ENCODE measurements at places on chromosomes 13 and 19.

DNA sequence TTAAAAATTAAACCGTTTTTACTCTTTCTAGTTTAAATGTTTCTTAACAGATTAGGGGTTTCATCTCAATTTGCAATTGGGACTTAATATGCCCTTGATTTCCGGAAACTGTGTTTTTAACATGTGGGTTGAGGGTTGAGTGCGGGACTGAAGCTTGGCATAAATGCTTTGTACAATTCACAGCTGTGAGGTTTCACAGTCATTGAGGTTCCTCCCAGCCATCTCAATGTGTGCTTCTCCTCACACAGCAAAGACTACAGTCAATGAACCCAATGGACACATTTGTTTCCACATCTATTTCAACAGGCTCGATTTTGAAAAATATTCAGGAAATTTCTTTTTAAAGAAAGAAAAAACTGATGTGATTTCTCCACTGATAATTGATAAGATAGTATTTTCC lies 328.6 kb downstream of the TBC1D4 start:
- DNase-seq, result no peak

- DNase-seq, result no peak
Measured at GRCh38 chr19:590396-590745, 690 bp downstream of the HCN2 start.

GRCh38 chr13:22285867-22286266 lies 615.0 kb downstream of the FGF9 start:
- no peak for DNase-seq

- no peak for DNase-seq
Measured at GRCh38 chr19:49271080-49271753, 53.8 kb downstream of the SLC6A16 start.

DNA sequence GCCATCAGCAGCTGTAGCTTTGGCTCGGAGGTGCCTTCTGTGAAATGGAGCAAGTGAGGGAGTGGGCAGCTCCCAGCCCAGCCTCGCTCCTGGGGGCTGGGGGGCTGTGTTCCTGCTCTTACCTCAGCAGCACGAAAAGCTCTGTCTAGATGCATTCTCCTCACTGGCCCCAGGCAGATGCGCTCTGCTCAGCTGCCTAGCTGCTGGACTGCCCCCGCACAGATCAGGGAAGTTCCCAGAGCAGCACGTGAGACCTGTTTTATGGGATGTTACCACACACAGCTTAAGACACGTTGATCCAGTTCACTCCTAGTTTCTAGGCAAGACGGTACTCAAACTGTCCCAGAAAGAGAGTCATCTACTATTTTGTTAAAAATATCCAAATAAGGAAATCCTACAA lies 13.6 kb downstream of the LCP1 start:
- no peak for DNase-seq

GRCh38 chr13:98910501-98910951 lies 67.3 kb downstream of the DOCK9 start:
- DNase-seq, result no peak

DNA sequence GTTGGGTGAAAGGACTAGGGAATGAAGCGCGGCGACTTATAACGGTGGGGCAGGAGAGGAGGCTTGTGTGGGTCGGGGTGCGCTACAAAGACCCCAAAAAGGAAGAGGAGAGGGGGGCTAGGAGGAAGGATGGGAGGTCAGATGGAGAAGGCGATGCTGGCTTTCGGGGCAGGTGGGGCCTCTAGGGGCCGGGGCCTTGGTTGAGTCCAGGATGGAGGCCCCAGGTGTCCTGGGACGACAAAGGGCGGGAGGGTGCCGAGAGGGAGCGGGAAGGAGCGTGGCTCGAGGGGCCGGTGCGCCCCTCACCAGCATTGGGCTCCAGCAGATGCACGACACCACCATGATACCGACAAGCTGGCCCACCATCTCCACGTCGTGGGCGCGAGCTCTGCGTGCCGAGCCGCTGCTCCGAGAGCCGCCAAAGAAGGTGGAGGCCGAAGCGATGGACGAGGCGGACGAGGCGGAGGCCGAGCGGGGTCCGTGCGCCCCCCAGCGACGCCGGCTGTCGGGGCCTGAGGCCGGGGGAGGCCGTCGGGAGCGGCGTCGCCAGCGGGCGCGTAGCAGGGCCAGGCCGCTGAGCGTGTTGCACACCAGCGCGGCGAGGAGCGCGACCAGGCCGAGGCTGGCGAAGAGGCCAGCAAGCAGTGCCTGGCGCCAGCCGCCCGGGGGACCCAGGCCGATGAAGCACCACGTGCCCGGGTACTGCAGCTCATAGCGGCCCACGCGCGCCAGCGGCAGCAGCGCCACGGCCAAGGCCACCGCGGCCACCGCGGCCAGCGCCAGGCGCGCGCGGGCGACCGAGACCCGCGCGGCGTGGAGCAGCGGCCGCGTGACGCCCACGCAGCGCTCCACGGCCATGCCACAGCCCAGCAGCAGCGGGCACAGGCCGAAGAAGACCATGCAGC lies 1.8 kb downstream of the PTGER1 start:
- DNase-seq, result no peak

DNA sequence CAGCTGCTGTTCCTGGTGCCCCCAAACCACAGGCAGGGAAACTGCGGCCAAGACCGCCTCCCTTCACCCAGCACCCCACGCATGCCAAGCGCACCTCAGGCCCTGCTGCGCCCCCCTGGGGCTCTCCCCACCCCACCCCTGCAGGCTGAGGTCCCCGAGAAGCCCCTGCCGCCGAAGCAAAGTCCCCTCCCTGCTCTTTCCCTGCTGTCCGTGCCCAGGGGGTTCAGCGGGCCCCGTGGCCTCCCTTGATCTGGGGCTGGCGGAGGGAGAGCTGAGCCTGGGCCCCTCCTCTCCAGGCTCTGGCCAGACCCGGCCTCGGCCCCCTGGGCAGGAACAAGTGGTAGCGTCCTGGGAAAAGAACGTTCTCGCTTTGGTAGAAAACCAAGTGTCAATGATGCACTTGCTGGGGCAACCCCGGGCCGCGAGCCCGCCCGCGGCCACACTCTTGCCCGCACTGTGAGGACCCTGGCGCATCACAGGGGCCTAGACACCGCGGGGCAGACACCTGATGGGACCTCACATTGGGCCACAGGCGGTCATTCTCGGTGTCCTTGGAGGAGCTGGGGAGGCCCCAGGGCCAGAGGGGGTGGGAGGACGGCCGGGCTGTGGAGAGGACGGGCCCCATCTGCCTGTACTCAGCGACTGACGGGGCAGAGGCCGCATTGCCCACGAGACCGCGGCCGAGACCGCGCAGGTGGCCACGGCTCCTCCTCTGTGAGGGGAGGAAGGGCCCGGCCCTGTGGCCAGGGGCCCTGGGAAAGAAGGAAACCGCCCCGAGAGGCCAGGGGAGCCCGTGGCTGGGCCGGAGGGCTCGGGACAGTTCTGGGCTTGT lies 29.0 kb downstream of the GPX4 start:
- no peak for DNase-seq

DNA sequence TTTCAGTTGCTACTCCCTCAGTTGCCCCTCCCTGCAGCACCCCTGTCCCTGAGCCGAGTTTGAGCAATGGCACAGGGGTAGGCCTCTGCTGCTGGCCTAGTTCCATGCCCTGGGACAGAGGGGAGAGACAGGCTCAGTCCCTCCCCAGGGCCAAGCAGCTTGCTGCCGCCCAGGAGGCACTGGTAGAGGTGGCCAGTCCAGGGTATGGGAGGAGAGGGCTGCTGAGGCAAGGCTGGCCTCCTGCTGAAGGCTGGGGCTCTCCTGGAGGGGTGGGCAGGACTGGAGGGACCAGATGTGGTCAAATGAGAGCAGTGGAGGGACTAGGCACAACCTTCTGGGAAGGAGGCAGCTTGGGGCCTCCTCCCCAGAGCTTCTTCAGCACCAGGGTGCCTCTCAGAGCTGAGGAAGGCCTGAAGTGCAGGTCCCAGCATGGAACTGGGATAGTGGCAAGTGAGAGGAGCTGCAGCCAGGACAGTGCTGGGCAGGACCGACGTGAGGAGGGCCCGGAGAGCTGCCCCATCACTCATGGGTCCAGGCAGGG lies 29.8 kb upstream of the VSTM2B start:
- DNase-seq, result no peak

DNA sequence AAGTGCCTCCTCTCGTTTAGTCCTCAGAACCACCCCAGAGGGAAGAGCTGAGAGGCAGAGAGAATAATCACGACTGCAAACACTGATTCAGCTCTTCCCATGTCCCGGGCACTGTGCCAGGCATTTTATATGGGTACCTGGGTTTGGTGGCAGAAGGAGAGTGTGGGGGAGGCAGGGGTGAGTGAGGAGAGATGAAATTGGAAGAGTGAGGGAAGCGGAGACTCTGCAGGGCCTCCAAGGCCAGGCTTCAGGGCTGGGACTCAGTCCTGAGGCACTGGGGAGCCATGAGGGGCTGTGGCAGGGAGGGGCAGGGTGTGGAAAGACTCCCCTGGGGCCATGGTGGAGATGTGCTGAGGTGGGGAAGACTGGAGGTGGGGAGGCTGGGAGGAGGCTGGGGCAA lies 8.7 kb downstream of the SYNGR4 start:
- no peak for DNase-seq

GRCh38 chr19:45419396-45419795 lies 4.3 kb downstream of the ERCC1 start:
- no peak for DNase-seq

DNA sequence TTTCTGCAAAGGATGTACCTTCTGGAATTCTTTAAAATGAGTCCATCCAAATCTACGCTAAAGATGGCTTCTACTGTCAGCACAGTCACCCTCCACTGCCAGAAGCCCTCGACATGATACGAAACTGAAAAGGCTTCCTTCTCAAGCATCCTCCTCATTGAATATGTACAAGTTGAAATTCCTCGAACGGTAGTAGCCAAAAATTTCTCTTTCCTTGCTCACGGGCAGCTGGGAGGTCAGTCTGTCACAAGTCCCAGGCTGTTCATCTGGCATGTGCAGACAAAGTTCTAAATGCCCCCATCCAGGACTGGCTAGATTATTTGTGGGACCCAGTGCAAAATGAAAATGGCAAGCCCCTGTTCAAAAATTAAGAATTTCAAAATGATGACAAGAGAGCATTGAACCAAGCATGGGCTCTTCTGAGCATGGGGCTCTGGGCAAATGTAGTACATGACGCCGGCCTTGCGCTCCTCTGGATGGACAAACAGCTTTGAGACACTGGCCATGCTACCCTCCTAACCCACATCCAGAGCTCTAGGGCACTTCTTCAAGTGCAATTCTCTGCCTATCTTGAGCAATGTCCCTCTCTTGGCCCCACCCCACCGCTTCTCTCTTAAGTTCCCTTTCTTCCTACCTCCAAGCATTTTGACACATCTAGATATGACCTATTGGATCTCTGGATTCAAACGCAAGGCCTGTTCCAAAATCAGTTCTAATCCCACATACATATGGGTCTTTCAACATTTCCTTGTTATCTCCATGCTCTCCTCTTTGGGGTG lies 78.9 kb upstream of the FLT1 start:
- no peak for DNase-seq

GRCh38 chr13:50468849-50469669 lies 374.4 kb downstream of the DLEU7 start:
- no peak for DNase-seq

DNA sequence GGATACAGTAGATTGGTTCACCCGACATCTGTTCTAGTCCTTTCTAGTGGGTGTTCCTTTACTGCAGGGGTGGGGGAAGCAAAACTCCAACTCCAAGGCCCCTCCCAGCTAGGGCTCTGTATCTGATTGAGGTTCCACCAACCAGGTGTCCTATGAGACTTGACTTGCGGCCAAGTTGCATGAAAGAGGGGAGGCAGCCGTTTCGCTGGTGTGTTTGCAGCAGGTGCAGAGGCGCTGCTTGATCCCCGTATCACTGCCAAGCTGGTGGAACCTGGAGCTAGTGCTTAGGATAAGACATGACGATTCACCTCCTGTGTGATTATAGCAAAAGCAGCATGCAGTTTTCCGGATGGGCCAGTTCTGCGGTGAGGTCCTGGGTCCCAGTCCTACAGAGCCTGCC lies 338.2 kb downstream of the UQCRFS1 start:
- DNase-seq, result no peak

GRCh38 chr13:80399340-80400163 lies 58.6 kb upstream of the SPRY2 start:
- no peak for DNase-seq

- DNase-seq, result no peak
Measured at GRCh38 chr19:54335164-54335563, 3.8 kb downstream of the LILRA4 start.

GRCh38 chr13:98280176-98280510 lies 103.1 kb upstream of the RNF113B start:
- no peak for DNase-seq

DNA sequence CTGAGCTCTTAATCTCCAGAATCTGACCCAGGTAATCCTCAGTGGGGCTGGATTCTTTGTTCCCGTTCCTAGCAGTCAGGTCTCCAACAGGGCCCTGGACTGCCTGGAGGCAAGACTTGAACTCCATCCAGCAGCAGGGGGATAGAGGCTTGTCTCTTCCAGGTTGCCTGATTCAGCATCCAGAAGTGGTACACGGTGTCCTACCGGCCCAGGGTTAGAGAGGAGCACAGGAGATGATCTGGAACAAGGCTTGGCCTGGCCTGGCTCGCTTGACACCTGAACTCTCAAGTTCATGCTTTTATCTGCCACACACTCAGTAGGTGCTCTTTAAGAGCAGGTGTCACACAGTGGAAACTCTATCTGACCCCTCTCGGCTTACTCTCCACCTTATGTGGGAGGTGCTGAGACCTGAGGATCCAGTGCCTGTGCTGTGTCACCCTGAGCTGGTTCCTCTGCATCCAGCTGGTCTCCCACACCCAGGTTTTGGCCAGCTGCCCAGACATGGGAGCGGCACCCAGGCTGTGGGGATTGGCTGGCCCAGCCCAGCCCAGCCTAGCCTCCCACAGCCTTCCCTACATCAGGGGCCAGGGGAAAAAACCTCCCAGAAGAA lies at the start of gene CYP4F3:
CYP4F3 (plus strand) TSS at position 604 of the 610 bp plus-strand sequence. CDS start 519 bp downstream, outside the sequence.
- DNase-seq, result no peak

GRCh38 chr19:41297628-41298347 lies 12.2 kb upstream of the CCDC97 start:
- DNase-seq, result no peak
